ENCODE measurements at places on chromosomes 4 and X.

- no peak for DNase-seq
- H3K4me3 ChIP-seq: no peak overlapping the region
- no peaks in the 10 kb centered on the region for H3K36me3 ChIP-seq
- H3K27me3 ChIP-seq: no peaks in the 10 kb centered on the region
Observed at GRCh38 chrX:94389044-94389443, 715.0 kb downstream of the FAM133A start.

- no peaks in the 10 kb centered on the region for H3K4me1 ChIP-seq
- H3K27ac ChIP-seq: no peak overlapping the region
- DNase-seq: no peak
Observed at GRCh38 chr4:65831828-65832227, 161.5 kb upstream of the EPHA5 start.

GRCh38 chrX:42778096-42778495 lies at the start of gene PPP1R2C:
TSS of gene PPP1R2C (minus strand) at chrX:42778163. CDS start at chrX:42778079, 84 bp downstream.
- H3K27me3 ChIP-seq: no peaks in the 10 kb centered on the region
- DNase-seq: no peak
- no peaks in the 10 kb centered on the region for H3K4me1 ChIP-seq
- no peak within 1 kb of the TSS for H3K4me3 ChIP-seq
- no peak within 1 kb of the TSS for H3K27ac ChIP-seq

- H3K4me3 ChIP-seq: no peak overlapping the region
- no peak for DNase-seq
- H3K36me3 ChIP-seq: no peaks in the 10 kb centered on the region
- no peaks in the 10 kb centered on the region for H3K4me1 ChIP-seq
- H3K27ac ChIP-seq: no peak overlapping the region
Observed at GRCh38 chrX:47941423-47941822, 62.4 kb downstream of the ZNF182 start.

- DNase-seq: no peak
- H3K4me1 ChIP-seq: peaks cover 77% of the 10 kb centered on the region
- peaks cover 30% of the 10 kb centered on the region for H3K36me3 ChIP-seq
- no peaks in the 10 kb centered on the region for H3K27me3 ChIP-seq
- H3K4me3 ChIP-seq: no peak overlapping the region
Observed at GRCh38 chr4:183163135-183163534, 64.1 kb downstream of the WWC2 start.

DNA sequence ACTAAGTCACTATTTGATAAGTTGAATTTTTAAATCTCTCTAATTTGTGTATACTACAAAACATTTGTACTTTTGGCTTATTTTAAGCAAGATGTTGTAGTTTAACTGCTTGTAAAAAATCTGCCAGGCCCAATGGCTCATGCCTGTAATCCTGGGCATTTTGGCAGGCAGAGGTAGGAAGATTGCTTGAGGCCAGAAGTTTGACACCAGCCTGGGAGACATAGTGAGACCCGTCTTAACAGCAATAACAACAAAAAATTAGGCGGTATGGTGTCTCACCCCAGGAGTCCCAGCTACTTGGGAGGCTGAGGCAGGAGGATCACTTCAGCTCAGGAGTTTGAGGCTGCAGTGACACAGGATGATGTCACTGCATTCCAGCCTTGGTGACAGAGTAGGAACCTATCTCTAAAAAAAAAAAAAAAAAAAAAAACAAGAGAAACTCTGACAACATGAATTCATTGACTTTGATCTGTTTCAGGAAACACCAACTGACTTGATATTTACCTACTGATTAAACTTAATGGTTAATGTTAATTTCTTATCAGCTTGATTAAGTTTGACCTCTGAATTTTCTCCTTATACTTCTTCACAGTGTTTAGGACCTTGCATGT lies 8.9 kb downstream of the FHIP1A start:
- no peaks in the 10 kb centered on the region for H3K27me3 ChIP-seq

Data from HFFc6 (cell line).